ENCODE measurements at places on chromosomes 11 and 22.

GRCh38 chr11:112534208-112534607, 273.5 kb upstream of the PLET1 start:
- no peak for DNase-seq

- DNase-seq, result no peak
Measured at GRCh38 chr11:28133146-28133545, 25.0 kb downstream of the METTL15 start.

DNA sequence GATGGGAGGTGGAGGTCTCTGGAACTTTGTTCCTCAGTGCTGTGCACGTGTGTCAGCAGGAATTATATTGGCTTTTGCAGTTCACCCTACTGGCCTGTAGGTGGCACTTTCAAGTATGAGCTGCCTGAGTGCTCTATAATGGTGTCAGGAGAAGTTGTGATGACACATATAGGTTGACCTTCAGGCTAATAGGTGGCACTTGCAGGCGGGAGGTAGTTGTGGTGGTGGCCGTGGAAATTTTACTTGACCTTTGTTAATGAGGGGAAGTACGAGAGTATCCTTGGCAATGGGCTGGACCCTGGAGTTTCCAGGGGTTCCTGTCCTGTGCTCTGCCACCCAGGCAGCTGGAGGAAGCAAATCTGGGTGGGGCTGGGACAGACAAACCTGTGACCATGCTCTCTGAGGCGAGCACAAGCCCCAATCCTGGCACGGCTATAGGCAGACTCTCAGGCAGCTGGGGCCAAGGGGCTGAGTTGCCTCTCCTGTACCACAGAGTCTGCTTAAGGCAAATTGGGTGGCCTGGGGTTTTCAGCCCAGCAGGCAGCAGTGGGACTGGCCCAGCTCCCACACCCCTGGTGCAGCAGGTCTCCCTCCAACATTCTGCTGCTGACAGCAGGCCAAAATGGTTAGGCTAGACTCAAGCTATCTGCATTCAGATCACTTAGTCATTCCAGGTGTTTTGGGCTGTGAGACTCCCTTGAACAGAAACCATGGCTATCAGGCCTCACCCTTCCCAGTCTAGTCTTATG, 147.5 kb upstream of the CTSC start:
- peak; percentile 57 for DNase-seq

DNA sequence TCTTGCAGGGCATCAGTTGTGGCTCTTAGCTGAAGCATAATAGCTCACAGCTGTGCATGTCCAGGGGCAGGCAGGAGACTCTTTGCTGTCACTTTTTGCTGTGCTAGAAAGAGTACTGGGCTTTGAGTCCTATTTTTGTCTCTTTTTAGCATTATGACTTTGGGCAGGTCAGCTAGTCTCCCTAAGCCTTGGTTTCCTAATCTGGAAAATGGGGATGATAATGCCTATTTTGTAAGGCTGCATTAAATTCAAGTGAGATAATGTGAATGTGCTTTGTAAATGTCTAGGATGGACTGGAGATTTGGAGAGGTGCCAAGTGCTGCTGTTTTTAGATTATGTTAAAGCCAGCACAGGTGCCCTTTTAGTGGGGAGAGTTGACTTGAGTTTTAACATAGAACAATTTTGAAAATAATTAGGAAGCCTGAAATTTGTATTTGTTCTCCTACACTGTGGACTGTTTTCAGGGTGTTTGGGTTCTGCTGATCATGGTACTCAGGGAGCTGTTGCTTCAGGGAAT, 19.1 kb downstream of the CABIN1 start:
- DNase-seq, result no peak

- DNase-seq, result peak; percentile 17
Measured at GRCh38 chr11:66546368-66546965, at the start of gene ACTN3. Gene ACTN3, plus strand, starts transcription at chr11:66546903. Its CDS starts 35 bp downstream, at chr11:66546938.

- DNase-seq, result no peak
Measured at GRCh38 chr11:118212781-118213191, 12.0 kb downstream of the JAML start.

- DNase-seq, result no peak
Measured at GRCh38 chr11:117218133-117218915, 13.5 kb downstream of the PCSK7 start.

GRCh38 chr22:40196628-40197360, 19.1 kb downstream of the TNRC6B start:
- no peak for DNase-seq

GRCh38 chr11:130892861-130893260, 23.4 kb downstream of the SNX19 start:
- no peak for DNase-seq

- DNase-seq, result no peak
Measured at GRCh38 chr22:16783930-16784354, 41.3 kb downstream of the XKR3 start.

GRCh38 chr22:27386186-27386585, 415.4 kb downstream of the MN1 start:
- no peak for DNase-seq

- no peak for DNase-seq
Measured at GRCh38 chr11:70298243-70298915, 27.9 kb downstream of the PPFIA1 start.

DNA sequence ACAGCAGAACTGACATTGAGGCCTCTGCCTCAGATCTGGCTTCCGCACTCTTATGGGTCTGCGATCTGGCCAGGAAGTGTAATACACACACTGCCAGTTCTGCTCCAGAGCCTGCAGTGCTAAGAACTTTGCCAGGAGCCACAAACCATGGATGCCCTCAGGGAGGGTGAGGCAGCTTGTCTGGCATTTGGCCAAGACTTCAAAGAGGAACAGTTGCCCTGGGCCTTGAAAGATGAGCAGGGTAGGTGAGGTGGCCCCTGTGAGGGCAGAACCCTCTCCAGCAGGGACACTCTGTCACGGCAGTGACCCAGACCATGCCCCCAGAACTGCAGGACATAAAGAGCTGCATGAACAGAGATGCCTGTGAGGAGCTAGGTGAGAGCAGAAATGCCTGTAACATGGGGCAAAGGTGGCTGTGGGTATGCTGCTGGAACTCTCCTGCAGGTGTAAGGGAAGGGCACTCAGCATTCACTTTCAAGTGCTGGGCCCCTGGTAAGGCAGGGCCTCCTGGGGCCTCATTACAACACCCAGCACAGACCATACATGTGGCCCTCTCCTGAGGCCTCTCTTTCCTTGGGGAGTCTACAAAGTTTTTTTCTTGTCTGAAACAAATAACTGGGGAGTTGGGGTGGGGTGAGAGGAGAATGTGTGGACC, 47.3 kb downstream of the NEU3 start:
- no peak for DNase-seq

DNA sequence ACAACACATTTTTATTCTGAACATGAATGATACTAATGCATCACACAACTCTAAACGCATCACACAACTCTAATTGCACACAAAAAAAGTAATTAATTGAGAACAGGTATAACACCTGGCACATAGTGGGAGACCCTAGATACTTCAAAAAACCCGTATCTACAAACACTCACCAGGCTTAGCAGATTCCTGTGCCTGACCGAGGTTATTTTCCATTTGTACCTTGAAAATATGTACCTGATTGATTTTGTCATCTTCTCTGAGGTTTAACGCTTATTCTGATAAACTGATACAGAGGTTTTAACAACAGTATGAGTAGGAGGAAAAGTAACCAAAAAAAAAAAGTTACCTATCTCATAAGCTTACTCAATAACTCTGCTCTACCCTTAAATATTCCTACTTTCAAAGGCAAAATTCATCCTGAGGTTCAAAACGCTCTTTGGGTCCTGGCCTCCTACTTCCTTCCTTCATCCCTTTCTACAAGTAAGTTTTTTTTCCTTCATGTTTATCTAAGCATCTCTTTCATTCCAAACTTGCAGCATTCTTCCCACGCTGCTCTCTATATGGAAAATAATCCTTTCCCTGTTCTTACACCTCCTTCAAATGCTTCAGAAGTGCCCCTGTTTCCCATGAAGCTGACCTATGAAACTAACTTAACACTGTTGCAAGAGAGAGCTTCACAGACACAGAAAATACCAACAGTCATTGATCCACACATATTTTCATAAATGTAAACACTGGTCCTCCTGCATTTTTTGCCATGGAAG, 73.3 kb downstream of the ETS1 start:
- DNase-seq, result peak; percentile 21

GRCh38 chr11:62832336-62833234, at the start of gene TEX54:
Gene TEX54, minus strand, starts transcription at chr11:62832841.
- no peak for DNase-seq

- DNase-seq, result no peak
Measured at GRCh38 chr11:100419518-100419917, 267.6 kb upstream of the ARHGAP42 start.

- DNase-seq, result no peak
Measured at GRCh38 chr22:28329186-28330073, 350.2 kb downstream of the TTC28 start.

- DNase-seq, result no peak
Measured at GRCh38 chr11:19817265-19817851, 104.7 kb downstream of the NAV2 start.

DNA sequence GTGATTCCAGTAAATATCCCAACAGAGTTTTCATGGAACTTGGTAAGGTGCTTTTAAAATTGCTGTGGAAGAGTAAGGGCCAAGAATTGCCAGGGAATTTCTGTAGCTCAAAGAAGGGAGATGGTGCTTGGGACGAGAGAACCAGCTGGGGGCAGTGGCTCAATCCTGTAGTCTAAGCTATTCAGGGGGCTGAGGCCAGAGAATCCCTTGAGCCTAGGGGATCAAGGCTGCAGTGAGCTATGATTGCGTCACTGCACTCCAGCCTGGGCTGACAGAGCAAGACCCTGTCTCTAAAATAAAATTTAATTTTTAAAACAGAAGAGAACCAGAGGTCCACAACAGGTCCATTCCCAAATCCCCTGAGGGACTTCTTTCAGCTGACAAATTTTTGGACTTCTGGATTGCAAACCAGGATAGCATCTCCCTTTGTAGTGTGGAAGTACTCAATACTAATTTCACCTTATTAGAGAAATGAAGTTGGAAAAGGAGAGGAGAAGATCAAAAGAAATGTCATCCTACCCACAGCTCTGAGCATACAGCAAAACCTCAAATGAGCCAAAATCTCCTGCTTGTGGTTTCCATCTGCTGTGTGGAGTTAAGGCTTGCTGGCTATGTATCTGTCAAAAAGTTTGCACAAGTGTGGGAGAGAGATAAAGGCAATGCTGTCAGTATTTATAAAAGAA, 59.2 kb upstream of the CLPB start:
- no peak for DNase-seq

GRCh38 chr11:34999453-34999852, 83.0 kb downstream of the PDHX start:
- peak; percentile 10 for DNase-seq
